Memory B cell (primary cell): ENCODE measurements at places on chromosomes 6 and 20.

- DNase-seq, result no peak
Measured at GRCh38 chr6:37897321-37897720, 77.8 kb downstream of the ZFAND3 start.

DNA sequence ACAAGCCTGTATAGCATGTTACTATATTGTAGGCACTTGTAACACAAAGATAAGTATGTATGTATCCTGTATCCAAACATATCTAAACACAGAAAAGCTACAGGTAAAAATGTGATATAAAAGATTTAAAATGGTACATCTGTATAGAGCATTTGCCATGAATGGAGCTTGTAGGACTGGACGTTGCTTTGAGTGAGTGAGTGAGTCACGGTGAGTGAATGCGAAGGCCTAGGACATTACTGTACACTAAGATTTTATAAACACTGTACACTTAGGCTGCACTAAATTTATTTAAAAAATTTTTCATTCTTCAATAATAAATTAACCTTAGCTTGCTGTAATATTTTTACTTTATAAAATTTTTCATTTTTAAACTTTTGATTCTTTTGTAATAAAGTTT, 136.9 kb downstream of the NKAIN2 start:
- no peak for DNase-seq

DNA sequence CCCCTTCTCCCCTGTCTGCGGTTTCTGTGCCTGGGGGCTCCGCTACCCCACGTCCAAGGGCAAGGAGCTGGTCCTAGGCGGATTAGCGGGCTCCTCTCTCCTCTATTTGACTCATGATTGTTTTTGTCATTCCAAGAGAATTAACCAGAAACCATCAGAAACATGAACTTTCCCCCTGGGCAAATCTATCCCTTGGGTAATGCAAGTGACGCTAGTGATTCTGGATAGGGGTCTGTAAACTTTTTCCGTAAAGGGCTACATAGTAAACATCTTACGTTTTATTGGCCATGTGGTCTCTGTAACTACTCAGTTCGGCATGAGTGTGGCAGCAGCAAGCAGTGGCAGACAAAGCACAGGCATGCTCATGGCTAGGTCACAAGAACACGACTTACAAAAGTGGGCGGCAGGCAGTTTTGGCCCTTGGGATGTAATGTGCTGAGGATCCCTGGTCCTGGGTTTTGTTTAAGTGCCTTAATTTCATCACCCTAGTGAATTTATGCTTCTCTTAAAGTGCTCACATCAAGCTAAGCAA, 654 bp downstream of the CST11 start:
- DNase-seq, result no peak

- DNase-seq, result no peak
Measured at GRCh38 chr6:2875359-2876191, 27.5 kb downstream of the SERPINB9 start.

DNA sequence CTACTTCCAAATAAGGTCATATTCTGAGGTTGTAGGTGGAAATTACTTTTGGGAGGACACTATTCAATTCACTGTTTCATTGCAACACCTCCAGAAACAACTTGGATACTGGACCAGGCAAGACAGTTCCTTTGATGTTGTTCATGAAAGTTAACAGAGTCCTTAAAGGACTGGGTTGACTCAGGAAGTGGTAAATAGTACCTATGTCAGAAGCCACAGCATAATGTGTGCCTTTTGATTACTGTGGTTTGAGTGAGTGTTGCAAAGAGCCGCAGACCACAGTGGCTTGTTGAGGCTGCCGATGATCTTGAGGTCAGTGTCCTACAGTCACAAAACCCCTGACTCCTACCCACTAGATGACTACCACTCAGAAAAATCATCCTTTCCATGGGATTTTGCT, 10.9 kb downstream of the IL20RA start:
- DNase-seq, result no peak

DNA sequence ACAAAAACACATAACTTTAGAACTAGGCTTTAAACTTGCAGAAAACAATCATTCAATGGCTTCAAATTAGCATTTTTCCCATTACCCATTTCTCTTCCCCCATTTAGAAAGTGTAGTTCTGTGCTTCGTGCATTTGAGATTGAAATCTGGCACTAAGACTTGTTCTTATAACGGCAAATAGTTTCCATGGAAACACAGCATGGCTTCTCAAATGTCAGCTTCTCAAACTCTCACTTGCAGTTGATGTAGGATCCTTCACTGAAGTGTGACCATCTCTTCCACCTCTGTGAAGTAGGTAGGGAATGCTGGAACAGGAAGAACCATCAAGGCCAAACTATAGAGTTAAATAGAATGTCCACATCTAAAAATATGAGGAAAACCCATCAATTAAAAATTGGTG, 52.2 kb downstream of the MANEA start:
- DNase-seq, result no peak

- DNase-seq, result no peak
Measured at GRCh38 chr6:55980627-55981211, 105.3 kb upstream of the BMP5 start.

DNA sequence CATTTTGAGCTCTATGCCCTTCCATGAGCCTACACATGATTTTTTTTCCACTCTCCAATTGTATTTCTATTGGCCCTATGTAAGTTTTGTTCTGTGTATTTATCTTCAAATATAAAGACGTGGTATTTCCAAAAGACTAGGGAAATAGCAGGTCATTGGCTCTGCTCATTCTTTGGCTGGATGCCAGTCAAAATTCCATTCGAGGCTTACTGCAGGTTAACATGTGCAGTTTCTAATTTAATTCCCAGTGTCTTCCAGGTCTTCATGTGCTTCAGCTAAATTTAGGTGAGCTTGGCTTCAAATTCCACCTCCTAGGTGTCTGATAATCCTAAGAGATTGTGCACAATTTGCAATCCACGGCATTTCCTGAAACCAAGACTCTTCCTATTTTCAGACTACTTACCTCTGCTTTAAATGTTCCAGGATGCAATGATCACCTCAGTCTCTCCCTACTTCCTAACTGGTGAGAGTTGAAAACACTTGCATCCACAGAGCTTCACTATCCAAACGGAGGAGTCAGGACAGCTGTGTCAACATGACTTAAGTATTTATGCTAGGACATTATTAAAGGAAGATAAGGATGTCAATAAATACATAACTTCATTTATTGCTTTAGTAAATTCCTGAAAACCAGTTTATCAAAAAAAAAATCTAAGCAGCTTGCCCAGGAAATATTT, 236.1 kb downstream of the COL12A1 start:
- DNase-seq, result no peak

- DNase-seq, result no peak
Measured at GRCh38 chr20:49483018-49483695, 689 bp upstream of the KCNB1 start.

DNA sequence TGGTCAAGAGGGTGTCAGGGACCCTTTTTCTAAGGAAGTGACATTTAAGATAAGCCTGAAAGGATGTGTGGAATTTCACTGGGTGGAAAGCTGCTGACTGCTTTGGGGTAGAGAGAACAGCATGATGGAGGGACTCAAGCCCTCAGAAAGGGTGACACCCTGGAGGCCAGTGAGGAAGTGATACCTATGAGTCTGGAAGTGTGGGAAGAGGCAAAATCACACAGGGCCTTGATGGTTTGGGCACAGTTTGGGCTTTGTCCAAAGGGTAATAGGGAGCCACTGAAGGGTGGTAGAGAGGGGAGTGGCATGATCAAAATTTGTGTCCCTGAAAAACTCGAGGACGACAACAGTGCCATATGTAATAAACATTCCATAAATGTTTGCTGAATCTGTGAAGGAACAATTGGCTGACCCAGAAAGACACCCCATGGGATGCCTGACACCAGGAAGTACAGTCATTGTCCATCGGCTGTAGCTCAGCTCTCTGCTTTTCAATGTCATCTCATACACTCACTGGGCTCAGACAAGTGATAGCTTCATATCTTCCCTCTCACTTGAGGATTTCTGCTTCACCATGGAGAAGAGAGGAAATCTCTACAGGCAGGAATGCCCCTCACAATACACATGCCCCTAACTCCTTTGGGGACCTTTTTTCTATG, 21.3 kb downstream of the CASS4 start:
- no peak for DNase-seq
